ENCODE measurements at places on chromosomes 5 and 9. TPM values are rescaled to one million over a fixed set of nuclear protein-coding genes. Genes with fewer than 3 reads are reported as not detected.

DNA sequence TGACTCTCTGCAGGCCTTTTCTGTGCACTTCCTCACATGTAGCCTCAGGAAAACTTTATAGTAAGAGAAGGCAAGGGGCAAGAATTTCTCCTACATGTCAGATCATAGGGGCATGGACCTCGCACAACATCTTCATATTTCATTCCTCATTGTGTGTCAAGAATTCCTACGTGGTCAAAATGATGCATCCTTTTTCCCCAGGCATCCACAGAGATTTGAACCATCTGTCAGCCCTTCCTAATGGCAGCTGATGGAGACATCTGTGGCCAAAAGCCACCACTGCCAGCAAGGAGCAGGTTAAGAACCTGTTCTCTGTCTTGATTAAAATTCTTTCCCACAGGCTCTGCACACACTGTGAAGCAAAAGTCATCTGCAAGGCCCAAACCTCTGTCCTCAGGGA lies 42.5 kb downstream of the MFAP3 start:
- no peak for DNase-seq
- no peak overlapping the region for H3K4me3 ChIP-seq
- H3K4me1 ChIP-seq = no peaks in the 10 kb centered on the region
- no peaks in the 10 kb centered on the region for H3K27me3 ChIP-seq
- H3K27ac ChIP-seq = no peak overlapping the region
- H3K36me3 ChIP-seq = no peaks in the 10 kb centered on the region

- H3K36me3 ChIP-seq = no peaks in the 10 kb centered on the region
- H3K27ac ChIP-seq = no peak overlapping the region
- H3K4me1 ChIP-seq = no peaks in the 10 kb centered on the region
Measured at GRCh38 chr9:111144741-111145140, 106.5 kb upstream of the LPAR1 start.

DNA sequence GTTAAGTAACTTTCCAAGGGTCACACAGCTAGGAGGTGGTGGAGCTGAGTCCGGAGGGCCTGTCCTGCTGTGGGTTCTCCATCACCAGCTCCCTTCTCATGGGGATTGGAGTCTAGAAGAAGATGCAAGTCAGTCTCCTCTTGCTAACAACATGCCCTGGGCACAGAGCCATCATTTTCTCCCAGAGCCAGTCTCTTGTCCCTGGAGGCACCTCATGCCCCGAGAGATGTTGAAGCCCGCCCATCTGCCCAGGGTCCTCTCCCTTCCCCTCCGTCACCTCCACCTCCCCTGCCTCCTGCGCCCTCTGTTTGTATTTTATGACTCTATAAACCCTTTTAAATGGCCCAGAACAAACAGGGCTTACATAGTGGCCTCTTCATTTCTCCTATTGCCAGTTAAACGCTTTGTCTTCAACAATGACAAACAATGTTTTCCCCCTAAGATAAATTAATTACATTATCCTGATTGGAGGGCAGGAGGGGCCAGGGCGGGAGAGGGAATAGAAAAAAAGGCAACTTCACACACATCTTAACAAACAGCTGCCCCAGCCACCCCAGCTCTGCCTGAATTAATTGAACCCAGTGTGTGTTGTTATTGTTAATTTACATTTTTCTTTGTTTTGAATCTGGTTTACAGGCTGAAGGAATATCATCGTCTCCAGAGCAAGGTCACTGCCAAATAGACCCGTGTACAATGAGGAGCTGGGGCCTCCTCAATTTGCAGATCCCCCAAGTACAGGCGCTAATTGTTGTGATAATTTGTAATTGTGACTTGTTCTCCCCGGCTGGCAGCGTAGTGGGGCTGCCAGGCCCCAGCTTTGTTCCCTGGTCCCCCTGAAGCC lies 55.8 kb downstream of the ASS1 start:
- no peaks in the 10 kb centered on the region for H3K4me1 ChIP-seq
- H3K27ac ChIP-seq = no peak overlapping the region
- no peak overlapping the region for H3K4me3 ChIP-seq
- H3K36me3 ChIP-seq = no peaks in the 10 kb centered on the region
- H3K27me3 ChIP-seq = no peaks in the 10 kb centered on the region
- DNase-seq = no peak

APBA1 gene
- 0.03 TPM for polyA plus RNA-seq

FUT7 gene
- polyA plus RNA-seq = 7.3 TPM

Measured in B cell (primary cell).